ENCODE measurements at places on chromosomes 5 and 9.

DNA sequence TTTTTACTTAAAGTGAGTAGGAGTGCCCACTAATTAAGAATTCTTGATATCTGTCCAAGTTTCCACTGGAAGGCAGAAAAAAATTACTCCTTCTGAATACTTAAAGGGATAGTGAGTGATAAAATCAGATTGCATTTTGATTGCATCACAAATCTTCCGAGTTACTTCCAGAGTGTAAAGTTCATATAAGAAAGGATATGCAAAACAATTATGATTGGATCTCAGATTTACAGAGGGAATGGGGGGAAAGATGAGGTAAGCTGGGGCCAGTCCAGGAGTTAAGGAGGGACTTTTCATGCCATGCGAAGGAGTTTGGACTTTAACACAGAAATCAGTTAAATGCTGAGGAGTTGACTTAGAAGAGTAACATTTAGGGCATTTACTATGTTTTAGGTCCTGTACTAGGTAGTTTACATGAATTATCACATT, 9.3 kb upstream of the RNF145 start:
- no peak for DNase-seq

DNA sequence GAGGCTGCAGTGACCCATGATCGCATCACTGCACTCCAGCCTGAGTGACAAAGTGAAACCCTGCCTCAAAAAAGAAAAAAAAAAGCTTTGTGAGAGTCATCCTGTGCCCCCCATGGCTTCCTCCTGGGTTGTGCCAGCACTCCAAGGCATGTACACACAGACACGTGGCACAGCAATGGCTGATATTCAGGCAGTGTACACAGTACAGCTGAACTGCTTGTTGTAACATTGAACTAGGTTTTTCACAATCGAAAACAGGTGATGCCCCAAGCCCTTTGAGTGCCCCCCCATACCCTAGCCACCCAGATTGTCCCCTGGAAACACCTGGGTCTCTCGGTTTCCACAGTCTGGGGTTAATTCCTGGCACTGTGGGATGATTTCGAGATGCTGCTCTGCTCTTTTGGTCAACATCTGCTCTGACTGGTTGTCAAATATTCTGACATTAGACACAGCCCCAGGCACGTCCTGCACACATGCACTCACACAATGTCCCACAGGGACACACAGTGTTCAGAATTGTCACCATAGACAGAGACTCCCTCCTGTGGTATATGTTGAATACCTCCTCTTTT, 9.2 kb downstream of the SPINK4 start:
- no peak for DNase-seq

GRCh38 chr5:40404613-40405012, 275.1 kb upstream of the PTGER4 start:
- DNase-seq, result no peak

- DNase-seq, result no peak
Measured at GRCh38 chr5:10333154-10334006, 20.1 kb upstream of the MARCHF6 start.
